ENCODE measurements at places on chromosomes 5 and 9.

DNA sequence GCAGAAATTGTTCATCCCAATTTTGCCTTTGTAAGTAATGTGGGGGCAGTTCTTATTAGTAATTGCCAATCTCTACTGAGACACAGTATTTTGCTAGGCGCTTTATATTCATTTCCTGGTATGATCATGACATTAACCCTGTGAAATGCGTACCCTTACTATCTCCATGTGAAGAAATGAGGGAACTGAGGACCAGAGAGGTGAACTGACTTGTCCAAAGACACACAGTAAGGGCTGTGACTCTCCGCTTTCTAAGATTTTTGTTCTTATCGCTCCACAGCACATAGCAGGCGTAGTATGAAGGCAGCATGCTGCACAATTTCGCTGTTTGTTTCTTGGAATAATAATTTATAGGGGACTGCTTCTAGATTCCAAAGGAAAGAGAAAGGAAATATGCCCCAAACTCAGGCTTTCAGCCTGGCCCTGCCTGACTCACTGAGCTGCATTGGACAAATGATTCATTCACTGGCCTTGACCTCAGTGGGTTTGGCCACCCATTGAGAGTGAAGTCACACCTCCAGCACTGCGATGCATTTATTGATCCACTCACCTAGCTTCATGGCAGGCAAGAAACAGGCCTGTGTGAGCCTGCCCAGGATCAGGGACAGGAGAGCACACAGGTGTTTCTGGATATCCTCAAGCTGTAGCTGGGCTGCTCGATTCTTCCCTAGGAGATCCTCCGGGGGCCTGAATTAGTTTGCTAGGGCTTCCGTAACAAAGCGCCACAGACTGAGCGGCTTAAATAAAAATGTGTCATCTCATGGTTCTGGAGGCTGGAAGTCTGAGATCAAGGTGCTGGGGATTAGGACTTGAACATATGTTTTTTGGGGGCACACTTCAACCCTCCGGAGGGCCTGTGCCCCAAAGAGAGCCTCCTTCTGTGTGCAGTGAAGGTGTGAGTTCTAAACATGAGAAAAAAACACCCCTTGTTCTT is 7.2 kb upstream of the DUSP1 start:
- DNase-seq: no peak

GRCh38 chr9:133124123-133124906 is 3.3 kb upstream of the RALGDS start:
- no peak for DNase-seq

GRCh38 chr5:173781432-173781815 is 106.7 kb upstream of the CPEB4 start:
- DNase-seq: no peak

DNA sequence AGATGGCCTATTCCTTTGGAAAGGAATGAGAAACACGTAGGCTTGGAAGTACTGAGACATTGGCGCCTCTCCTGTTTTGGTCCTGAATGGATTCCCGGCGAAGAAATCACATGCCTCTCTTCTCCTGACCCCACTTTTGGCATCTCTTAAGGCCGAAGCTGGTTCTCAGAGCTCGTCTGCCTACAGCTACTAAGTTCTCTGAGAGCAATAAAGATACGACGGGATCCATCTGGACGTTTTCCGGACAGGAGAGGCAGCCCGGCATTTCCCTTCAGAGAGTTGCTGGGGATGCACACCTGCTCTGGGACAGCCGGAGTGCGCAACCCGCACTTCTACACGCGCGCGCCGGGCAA is 336.8 kb upstream of the PUM3 start:
- no peak for DNase-seq

DNA sequence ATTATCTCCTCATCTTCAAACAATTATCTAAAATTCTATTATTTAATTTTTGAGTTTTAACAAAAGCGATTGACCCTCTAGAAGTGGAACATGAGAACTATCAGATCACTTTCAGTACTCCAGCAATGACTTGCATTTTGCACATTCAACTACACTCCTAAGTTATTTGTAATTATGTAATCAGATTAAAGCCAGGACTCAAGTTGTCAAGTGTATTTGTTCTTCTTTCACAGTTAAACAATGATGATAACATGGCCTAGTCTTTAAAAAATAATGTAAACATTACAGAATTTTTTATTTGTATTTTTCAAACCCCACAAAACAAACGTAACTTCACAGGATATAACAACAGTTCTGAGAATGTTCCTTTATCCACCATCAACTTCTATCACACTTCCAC is 2148.9 kb upstream of the ACO1 start:
- no peak for DNase-seq

- DNase-seq: no peak
These were observed 459.8 kb downstream of the ARHGEF28 start for GRCh38 chr5:74085782-74086181.

DNA sequence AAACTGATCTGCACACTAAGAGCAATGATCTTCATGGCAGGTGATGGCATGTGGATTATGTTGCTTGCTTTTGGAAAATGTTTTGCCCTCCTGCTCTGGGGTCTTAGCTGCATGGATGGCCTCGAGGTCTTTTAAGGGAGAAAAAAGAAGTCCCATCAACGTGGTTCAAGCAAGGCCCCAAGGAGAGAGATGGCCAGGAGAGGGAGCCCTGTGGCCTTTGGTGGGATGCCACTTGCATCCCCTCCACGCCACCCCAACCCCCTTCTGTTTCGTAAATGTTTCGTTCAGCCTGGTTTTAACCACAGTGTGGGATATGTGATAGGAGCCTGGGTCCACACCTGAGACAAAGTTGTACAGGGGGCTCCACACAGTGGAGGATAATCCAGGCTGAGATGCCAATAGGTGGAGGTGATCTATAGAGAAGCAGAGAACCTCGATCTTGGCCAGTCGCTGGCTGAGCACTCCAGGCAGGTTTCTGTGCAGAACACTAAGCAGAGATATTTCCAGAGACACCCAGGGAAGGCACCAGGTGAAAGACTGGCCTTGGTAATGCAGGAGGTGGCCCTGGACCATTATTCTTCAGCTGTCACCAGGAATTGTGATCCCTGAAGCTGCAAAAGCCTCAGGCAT is 25.8 kb upstream of the FRRS1L start:
- DNase-seq: no peak

DNA sequence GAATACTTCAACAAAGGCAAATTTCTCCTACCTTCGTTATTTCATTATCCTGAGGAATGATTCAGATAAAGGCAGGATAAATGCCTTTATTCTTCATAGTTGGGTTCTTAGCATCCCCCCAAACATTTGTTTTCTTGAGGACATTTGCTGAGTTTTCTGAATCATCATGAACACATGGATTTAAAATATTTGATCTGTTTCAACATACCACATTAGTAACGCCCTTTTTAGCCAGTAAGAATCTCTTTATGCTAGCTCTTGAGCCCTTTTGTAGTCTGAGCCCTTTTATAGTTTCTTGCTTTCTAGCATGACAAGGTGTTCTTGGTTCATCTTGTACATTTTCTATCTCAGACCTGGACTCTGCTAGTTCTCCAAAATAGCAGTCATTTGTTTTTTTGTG is 27.9 kb downstream of the SKIC3 start:
- no peak for DNase-seq

Data from Right ventricle myocardium superior (tissue), 1 donor.